ENCODE measurements at places on chromosomes 3 and 15.

- no peak for DNase-seq
These were observed 11.3 kb upstream of the NIPA2 start for GRCh38 chr15:22827125-22827524.

DNA sequence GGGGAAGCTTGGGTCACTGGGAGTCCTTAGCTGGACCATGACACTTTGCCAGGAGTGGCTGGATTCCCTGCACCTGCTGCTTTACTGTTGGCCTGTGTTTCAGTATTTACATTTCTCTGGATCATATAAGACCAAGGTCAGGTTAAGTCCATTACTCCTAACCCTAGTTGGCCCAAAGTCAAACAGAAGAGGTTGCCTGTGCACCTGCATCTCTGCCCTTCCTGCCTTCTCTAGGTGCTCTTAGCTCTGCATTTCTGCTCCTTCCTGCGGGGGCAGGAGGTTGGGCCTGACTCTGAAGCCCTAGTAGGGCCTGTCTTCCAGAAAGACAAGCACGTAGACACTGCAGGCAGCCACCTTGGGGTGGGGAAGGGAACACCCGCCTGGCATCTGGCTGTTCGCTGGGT lies 124.3 kb downstream of the RPLP1 start:
- DNase-seq = no peak

- no peak for DNase-seq
These were observed 226.1 kb downstream of the PLCL2 start for GRCh38 chr3:17110660-17111396.

GRCh38 chr15:37017031-37017625 lies 83.2 kb downstream of the MEIS2 start:
- DNase-seq = no peak

GRCh38 chr3:114221881-114222264 lies 15.5 kb downstream of the ZNF80 start:
- no peak for DNase-seq

- no peak for DNase-seq
These were observed 95.1 kb downstream of the ATP1B3 start for GRCh38 chr3:141971571-141971970.

- no peak for DNase-seq
These were observed 107.8 kb downstream of the LRRN1 start for GRCh38 chr3:3907023-3907422.

GRCh38 chr15:65130941-65131340 lies 2.7 kb downstream of the PDCD7 start:
- DNase-seq = no peak

DNA sequence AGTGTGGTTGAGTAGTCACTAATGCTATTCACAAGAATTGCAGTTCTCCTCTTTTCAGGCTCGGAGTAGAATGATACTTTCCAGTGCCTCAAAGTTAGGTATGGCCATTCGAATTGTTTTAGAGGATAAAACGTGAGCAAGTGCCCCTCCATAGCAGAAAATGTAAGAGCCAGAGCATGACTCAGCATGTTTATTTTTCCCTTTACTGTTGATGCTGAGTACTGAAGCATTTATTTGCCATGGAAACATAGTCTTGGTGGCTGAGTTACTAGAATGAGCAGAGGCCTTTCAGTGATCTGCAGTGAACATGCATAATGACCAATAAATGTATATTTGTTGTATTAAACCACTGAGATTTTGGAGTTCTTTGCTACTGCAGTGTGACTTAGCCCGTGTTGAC lies 540.6 kb downstream of the NLGN1 start:
- DNase-seq = no peak

DNA sequence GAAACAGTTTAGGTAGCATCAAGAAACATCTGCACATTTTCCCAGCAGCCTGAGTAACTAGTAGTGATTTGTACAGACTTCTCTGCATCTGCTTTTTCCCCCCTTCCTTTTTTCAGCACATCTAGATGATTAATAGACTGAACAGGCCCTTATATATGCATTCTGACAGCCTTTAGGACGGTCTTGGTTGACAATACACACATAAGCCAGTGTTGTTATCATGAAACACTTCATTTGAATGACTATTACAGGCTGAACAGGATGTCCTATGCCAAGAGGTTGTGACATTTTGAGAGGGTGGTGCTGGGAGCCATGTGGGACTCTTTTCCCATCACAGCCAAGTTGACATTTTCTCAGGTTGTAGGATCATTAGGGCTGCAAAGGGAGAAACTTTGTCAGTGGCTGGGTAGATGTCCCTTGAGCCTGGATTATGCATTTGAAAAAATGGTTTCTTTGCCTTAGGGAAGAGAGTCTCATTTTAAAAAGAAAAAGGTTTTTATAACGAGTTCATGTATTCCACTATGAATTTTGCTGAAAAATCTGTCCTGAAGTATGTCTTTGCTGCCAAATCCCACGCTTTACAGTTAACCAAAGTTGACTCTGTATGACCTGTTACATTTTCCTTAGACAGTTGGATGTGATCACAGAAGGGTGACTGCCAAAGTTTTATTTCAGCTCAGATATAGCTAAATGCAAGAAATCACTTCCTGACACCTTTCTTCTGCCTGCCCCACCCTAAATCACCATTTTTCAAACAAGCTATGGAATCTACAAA lies 73.7 kb downstream of the FILIP1L start:
- DNase-seq = peak; percentile 40

DNA sequence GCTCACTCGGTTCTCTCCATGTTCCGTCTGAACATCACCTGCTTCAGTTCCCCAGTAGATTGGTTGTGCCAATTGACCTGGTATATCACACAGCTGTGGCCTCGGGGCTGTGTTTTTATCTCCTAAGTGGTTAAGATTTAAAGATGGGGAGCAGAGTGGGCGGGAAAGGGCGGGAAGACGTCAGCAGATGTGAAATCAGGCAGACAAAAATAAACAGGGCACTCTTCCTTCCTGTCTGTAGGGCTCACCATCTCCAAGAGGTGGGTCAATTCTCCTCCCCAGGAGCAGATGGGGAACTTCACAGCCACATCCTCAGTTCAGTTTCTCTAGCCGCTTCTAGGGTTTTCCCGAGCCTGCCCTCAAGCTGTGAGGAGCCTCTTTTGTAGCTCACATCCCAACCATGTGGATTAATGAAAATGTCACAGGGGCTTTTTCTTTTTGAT lies 26.8 kb upstream of the LIMD1 start:
- DNase-seq = no peak

DNA sequence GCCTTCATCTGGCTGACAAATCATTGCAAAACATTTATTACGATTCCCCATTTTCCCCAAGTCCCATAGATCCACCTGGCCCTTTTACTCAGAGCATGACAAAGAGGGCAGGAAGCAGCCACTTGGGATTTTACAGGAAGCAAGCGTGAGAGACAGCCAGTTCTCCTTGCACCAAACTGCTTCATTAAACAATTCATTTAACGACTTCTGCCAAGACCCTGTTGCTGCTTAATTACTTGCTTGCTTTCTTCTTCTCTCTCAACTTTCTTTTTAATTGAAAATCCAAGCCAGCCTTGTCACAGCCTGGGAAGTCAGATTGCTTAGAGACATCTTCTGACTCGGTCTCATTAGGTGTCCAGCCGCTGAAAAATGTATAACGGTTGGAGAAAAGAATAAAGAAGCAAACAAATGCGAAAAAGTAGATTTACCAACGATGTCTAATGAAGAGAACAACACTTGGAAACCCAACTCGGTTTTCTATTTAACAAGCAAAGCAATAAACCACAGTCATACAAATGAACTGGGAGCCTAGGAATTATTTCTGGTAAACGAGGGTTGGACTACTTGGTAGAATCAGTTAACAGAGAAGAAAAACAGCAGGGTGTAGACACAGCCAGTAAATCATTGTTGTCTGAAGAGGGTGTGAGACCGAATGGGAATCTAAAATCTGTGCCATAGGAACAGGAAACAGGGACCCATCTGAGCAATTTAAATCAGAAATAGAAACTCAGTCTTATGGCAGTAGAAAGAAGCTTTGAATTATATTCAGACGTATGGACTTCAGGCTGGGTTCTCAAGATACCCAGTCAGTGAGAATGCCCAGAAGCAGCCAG lies 298.3 kb downstream of the LRRC3B start:
- DNase-seq = no peak

DNA sequence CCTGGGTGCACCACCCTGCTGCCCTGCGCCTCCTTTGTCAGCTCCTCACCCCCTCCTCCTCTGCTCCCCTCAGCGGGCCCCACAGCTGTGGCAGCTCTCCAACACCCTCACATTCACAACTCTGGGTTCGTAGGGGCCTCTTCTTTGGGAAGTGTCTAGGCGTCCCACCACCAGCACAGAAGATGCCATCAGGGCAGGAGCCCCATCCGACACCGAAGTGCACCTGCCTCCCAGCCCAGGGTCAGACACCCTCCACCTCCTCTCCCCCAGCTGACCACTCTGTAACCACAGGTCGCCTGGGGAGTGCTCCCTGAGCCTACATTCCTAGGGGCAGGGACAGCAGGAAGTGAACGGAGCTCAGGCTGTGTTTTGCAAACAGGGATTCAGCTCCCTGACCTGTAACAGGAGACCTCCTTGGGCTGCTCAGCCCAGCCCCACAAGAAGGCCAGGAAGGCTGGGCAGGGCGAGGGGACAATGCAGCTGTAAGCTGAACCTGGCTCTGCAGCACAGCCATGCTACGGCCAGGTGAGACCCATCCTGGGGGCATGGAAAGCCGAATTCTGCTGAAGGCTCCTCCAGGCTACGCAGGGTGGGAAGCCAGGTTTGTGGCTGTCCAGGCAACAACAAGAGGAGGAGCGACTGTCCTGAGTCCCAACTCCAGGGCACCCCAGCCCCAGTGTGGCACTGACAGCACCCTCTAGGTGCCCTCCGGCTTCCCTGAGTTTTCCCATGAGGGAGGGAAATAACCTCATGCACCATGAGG lies 269.0 kb downstream of the GOLGA6L6 start:
- DNase-seq = no peak

DNA sequence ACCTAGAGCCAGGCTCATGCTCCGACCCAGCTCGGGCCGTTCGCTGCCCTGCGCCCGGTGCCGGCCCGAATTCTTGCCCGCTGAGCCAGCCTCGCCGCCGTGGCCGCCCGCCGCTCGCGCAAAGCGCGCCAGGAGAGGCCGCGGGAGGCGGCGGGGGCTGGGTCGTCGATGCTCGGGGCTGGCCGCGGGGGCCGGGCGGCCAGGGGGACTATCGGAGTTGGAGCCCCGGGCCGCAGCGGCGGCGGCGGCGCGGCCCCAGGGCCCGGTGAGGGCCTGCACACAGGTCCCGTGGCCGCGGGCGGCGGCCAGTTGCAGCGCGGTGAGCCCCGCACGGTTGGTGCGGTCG lies 1.1 kb downstream of the ANKRD63 start:
- DNase-seq = no peak

DNA sequence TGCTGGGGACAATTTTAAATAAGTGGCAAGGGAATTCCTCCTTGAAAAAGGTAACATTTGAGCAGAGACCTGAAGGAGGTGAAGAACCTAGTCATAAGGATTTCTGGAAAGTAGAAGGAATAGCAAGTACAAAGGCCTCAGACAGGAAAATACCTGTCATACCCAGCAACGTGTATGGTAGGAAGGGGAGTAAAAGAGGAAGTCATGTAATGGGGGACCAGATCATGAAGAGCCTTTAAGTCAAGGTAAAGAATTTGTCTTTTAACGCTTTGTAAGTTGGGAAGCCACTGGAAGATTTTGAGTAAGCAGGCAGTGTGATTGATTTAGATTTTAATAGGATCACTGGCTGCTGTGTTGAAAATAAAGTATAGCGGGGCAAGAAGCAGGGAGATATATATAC lies 43.4 kb upstream of the FAH start:
- DNase-seq = no peak

DNA sequence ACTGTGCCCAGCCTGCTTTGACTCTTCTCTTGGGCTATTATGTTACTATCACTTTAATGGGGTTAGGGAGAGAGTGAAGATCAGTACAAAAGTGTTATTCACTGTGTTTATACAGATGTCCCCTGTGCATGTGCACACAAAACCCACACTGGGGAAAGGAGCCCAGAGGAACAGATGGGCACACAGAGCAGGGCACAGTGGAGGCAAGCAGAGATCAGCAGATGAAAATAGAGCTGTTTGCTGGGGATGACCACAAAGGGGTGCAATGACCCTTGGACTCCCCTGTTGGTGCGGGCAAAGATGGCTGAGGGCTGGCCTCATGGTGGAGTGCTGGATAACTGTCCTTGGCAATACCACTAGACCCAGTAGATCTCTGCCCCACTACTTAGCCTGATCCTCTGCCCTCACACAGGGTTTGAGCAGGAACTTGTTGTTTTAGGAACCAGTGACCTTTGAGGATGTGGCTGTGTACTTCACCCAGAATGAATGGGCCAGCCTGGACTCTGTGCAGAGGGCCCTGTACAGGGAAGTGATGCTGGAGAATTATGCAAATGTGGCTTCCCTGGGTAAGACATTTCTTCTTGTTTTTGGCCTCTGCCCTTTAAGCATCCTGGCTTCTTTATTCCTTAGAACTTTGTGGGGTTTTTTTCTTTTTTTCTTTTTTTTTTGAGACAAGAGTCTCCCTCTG lies 5.3 kb downstream of the ZNF620 start:
- no peak for DNase-seq

DNA sequence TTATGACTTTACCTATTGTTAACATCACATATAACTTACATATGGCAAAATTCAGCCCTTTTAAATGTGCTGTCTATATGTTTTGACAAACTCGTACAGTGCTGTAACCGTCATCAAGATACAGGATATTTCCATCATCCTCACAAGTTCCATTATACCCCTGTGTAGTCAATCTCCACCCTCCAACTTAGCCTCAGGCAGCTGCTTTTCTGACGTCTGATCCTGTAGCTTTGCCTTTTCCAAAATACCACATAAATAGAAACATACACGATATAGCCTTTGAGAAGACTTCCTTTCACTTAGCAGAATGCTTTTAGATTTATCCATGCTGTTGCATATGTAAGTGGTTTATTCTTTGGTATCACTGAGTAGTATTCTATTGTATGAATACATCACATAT lies 47.1 kb downstream of the SLC12A1 start:
- DNase-seq = no peak

- peak; percentile 4 for DNase-seq
These were observed 46.1 kb upstream of the TUSC7 start for GRCh38 chr3:116663161-116664110.

GRCh38 chr15:64746921-64747320 lies 28.5 kb downstream of the RBPMS2 start:
- no peak for DNase-seq

- DNase-seq = no peak
These were observed 32.5 kb downstream of the CRYGS start for GRCh38 chr3:186511702-186512101.

- DNase-seq = no peak
These were observed 176.8 kb upstream of the EPHA3 start for GRCh38 chr3:88930611-88931010.

DNA sequence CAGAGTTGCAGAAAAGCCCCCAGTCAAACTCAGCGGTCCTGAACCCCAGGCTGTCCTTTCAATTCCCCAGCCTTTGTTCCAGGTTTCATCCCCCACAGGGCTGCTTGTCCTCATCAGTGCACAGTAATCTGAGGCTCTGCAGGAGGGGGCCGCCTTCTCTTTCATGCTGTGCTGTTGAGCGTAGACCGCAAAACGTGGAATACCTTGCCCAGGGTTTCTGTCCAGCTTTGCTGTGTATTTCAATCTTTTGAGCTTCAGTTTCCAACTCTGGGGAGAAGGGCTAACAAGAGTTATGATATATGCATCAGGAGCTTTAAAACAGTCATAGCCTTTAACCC lies 64.8 kb downstream of the FAM43A start:
- DNase-seq = no peak

GRCh38 chr3:160921020-160921635 lies 165.1 kb downstream of the PPM1L start:
- DNase-seq = no peak
